ENCODE measurements at places on chromosomes 13 and 19.

DNA sequence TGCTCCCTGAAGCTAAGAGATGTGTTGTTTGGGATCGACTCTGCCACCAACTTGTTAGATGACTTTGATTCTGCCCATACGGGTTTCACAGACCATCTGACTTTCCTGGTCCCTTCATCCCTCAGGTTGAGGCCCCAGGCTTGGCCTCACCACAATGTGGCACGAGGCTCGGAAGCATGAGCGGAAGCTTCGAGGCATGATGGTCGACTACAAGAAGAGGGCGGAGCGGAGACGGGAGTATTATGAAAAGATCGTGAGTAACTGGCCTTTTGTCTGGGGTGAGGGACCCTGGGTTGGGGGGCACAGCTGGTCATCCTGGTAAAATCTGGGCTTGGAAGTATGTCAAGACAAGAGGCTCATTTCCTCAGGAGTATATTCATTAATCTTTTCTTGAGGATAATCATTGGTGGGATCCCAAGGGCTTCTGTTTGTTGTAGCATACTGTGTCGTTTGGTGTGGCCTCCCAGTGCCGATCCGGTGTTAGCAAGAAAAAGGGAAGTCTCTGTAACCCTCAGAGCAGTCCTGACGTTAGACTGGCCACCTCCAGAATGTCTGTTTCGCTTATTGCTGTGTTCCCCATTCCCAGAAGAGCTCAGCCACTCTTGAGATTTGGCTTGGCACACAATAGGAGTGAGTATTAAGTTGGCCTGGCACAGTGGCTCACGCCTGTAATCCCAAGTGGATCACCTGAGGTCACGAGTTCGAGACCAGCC is 1.4 kb downstream of the CLASRP start:
- DNase-seq: no peak

GRCh38 chr19:5046339-5047039 is 77.6 kb downstream of the KDM4B start:
- DNase-seq: no peak

GRCh38 chr19:49458567-49458903 is 5.5 kb downstream of the ALDH16A1 start:
- DNase-seq: no peak

DNA sequence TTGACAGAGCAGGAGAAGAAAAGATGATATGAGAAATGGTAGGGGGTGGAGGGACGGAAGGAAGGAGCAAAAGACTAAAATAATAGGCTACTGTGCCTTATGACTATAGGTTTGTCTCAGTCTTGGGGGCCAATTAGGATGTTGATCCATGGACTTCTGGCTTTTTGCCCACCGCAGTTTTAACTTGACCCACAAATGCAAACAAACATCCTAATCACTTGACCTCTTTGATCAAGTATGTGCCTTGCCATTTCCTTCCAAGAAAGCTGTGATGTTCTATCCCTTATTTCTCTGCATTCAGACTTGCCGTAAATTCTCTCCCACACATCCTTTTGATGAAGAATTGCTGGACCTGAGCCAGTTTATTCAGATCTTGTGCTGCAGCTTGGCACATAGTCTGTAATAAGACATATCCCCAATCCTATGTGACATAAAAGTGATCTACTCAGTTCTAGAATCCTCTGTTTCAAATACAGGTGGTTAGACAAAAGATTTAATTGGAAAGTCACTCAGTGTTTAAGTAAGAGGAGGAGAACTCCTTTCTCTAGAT is 62.8 kb downstream of the TPT1 start:
- no peak for DNase-seq

- DNase-seq: no peak
Observed at GRCh38 chr19:41698746-41699230, 9.6 kb upstream of the CEACAM5 start.

DNA sequence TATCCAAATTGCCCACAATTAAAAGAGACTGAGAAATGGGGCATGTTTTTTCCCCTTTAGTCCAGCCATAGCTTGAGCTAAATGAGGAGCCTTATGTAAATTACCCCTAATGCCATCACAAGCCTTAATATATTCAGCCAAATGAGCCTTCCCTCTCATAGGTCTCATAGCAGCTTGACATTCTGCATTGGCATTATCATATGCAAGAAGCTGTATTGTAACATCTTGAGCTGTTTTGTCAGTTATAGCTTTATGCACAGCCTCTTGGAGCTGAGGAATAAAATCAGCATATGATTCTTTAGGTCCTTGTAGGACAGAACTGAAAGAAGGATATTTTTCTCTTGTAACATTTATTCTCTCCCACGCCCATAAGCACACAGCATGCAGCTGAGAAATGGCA is 153.2 kb downstream of the ZNF486 start:
- DNase-seq: no peak

DNA sequence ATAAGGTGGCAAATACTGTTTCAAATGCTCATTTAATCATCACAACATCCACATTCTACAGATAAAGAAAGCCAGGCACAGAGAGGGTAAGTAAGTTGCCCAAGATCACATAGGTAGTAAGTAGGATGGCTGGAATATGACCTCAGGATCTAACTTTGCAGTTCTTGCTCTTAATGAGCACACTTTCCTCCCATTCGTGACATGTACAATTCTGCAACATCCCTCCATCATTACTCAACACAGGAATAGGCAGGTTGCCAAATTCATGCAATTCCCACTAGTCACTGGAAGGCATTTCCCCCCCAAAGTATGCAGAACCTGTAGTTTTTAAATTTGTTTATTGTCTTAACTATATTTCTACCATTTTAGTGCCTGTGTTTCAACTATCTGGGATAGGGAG is 109.2 kb downstream of the OLFM4 start:
- DNase-seq: no peak

DNA sequence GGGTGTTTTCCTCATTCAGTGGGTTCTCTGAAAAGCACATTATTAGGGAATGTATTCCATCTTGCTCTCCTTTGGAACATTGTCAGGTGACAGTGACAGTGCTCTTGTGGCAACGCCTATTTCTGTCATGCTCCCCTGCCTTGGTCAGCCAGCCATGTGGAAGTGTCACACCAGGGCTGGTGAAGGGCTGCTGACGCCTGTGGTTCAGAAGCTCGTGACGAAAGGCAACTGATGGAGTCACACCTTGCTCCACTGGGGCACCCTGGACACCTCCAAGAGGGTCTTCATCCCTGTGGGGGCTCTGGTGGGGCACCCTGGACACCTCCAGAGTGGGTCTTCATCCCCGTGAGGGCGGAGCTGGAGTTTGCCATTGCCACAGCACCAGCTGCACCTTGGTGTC is 68.9 kb upstream of the GPR183 start:
- no peak for DNase-seq

- no peak for DNase-seq
Observed at GRCh38 chr19:2507109-2507508, 31.2 kb downstream of the GADD45B start.

DNA sequence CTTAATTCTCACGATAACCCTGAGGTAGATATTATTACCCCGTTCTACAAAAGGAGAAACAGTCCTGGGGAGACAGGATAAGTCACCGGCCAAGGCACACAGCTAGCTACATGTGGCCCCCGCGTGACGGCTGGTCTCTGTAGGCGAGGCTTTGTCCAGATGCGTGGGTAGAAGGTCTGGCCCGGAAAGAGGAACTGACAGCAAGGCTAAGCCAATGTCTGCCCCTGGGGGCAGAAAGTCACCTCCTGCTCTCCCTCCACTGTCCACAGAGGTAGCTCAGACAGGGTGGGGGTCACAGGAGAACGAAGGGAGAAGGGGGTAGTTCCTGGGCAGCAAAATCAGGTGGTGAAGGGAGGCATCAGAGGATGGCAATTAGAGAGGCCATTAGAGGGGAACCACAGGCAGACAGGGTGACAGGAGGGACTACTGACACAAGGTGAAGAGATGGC is 1.8 kb downstream of the APOC4 start:
- peak; percentile 37 for DNase-seq

- DNase-seq: no peak
Observed at GRCh38 chr19:55544776-55545439, 435 bp downstream of the SBK3 start.

DNA sequence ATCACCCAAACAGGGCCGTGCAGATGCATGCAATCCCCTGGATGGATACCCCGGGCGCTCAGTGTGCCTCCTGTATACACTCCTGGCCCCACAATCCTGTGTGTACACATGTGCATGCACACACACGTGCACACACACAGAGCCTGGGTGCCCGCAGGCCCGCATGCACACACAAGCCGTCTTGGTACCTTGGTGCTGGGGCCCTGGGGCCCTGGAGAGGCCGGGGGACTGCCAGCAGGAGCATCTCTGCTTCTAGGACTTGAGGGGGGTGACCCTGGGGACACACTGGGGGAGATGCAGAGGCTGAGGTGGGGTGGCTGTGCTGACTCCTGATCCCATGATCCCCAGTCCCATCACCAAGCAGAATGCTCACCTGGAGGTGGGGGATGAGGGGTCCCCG is 15.6 kb upstream of the EPOR start:
- no peak for DNase-seq

DNA sequence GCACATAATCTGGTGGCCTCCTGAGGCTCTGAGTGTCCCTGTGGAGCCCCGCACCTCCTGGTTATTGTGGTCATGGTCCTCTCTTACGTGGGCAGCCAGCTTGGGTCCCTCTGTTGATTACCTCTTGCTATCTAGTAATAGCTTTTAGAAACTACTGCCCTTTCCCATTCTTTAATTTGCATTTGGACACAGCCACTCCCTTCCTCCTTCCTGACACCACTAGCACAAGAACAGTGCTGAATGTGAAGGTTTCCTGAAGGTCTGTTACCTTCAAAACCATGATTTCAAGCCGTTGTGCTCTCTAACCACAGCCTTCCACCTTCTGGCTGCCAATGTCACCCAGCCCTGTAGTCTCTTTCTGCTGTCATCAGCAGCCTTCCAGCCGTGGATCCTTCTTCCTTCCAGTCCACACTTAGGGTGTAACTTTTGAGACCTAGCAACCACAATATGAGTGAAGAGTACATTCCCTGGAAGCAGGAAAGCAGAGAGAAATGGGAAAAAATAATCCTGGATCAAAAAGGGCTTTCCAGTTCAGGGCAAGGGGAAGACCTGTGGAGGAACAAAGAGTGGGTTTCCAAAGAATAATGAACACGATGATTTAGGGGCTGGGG is 130.9 kb downstream of the FRY start:
- DNase-seq: no peak

- DNase-seq: no peak
Observed at GRCh38 chr19:46081928-46082727, 41.3 kb upstream of the IGFL4 start.

- DNase-seq: peak; percentile 77
Observed at GRCh38 chr19:50551715-50552187, 16.5 kb downstream of the LRRC4B start.
